ENCODE measurements at places on chromosomes 2 and 18. TPM values are rescaled to one million over a fixed set of nuclear protein-coding genes. Genes with fewer than 3 reads are reported as not detected.

- DNase-seq = no peak
Observed at GRCh38 chr2:130883496-130883895, 46.8 kb downstream of the ARHGEF4 start.

- no peak for DNase-seq
Observed at GRCh38 chr2:57542081-57542480, 504.5 kb upstream of the VRK2 start.

The POMC gene
- polyA plus RNA-seq = 5.0 TPM

The ALPI gene
- 0.14 TPM for polyA plus RNA-seq
